ENCODE measurements at places on chromosomes 12 and 14.
A peak's percentile ranks its signal among the peaks of the same experiment; 100 is the strongest.

DNA sequence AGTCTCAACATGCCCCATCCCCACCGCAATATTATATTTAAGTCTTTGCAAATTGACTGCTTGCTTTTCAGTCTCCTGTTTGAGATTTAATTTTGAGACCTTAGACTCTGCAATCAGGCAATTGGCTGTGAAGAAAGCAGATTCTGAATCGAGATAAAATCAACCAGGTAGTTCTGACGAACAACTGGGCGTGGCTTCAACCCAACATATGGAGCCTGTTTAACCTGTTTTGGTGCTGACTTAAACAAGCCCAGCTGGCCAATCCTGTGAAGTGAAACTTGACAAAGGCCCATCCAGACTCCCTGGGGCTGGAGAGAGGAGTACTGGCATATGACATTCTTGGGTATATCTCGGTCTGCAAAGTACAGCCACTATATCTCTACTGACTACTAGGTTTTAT lies 9.8 kb upstream of the CIPC start:
- DNase-seq: peak; percentile 86
- H3K4me1 ChIP-seq: no peaks in the 10 kb centered on the region
- no peaks in the 10 kb centered on the region for H3K27me3 ChIP-seq
- peak overlapping the region; percentile 89 for H3K27ac ChIP-seq

- H3K27ac ChIP-seq: peak overlapping the region; percentile 72
- no peaks in the 10 kb centered on the region for H3K36me3 ChIP-seq
- no peaks in the 10 kb centered on the region for H3K4me1 ChIP-seq
- no peaks in the 10 kb centered on the region for H3K27me3 ChIP-seq
- no peak overlapping the region for H3K4me3 ChIP-seq
- DNase-seq: no peak
Measured at GRCh38 chr14:99809360-99809759, 16.1 kb downstream of the EML1 start.

DNA sequence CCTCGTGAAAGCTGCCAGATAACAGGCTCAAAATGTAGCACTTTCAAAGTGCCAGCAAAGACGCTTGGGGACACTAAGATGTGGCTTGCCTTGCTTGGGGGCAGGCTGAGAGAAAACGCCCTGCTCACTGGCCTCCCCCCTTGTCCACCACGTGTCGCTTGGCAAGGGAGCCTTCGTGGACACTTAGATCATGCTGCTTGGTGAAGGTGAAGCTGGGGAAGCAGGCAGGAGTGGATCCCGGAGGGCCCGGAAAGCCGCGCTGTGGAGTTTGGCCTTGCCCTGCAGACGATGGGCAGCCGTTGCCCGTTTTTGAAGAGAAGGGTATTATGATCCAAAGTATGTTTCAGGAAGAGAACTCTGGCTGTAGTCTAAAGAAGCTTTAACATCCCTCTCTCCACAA lies 53.4 kb upstream of the BDKRB2 start:
- no peak overlapping the region for H3K4me3 ChIP-seq
- DNase-seq: no peak
- H3K36me3 ChIP-seq: no peaks in the 10 kb centered on the region
- H3K4me1 ChIP-seq: no peaks in the 10 kb centered on the region
- no peak overlapping the region for H3K27ac ChIP-seq

GRCh38 chr12:67981287-67982162 lies 7.7 kb upstream of the IFNG-AS1 start:
- no peaks in the 10 kb centered on the region for H3K36me3 ChIP-seq
- H3K27ac ChIP-seq: no peak overlapping the region
- H3K27me3 ChIP-seq: no peaks in the 10 kb centered on the region
- no peak for DNase-seq
- no peaks in the 10 kb centered on the region for H3K4me1 ChIP-seq

GRCh38 chr12:10638728-10639127 lies 25.3 kb upstream of the MAGOHB start:
- H3K27ac ChIP-seq: no peak overlapping the region
- H3K4me3 ChIP-seq: no peak overlapping the region
- H3K36me3 ChIP-seq: no peaks in the 10 kb centered on the region
- no peaks in the 10 kb centered on the region for H3K4me1 ChIP-seq
- no peaks in the 10 kb centered on the region for H3K27me3 ChIP-seq

GRCh38 chr12:126772171-126772864 lies 1494.7 kb upstream of the TMEM132C start:
- DNase-seq: no peak
- H3K4me3 ChIP-seq: peak overlapping the region; percentile 46
- H3K36me3 ChIP-seq: no peaks in the 10 kb centered on the region
- H3K27me3 ChIP-seq: no peaks in the 10 kb centered on the region
- no peak overlapping the region for H3K27ac ChIP-seq

- H3K27me3 ChIP-seq: no peaks in the 10 kb centered on the region
- H3K27ac ChIP-seq: no peak overlapping the region
- no peak overlapping the region for H3K4me3 ChIP-seq
- DNase-seq: no peak
- no peaks in the 10 kb centered on the region for H3K36me3 ChIP-seq
Measured at GRCh38 chr14:24741871-24742270, 107.9 kb upstream of the GZMB start.

DNA sequence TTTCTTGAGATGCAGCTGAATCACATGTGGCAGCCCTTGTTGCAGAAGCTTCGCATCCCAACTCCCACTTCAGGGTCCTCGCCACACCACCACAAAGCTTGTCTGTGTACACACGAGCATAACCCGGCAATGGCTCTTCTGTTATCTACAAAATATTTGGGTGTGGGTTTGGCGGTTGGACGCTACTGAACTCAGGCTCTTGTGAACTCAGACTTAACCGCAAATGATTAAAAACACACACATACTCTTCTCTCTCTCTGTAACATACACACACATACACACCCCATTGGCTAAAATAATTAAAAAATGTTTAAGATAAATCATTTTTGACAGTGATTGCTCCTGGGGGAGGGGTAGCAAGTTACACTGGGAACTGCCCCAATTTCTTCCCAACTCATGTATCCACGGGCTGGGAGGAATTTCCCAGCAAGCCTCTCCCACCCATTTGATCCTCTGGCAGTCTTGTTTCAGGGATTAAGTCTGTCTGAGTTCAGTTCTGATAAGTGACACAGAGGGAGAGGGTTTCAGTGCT lies 63.7 kb upstream of the MANSC4 start:
- no peaks in the 10 kb centered on the region for H3K4me1 ChIP-seq
- no peaks in the 10 kb centered on the region for H3K36me3 ChIP-seq
- H3K4me3 ChIP-seq: no peak overlapping the region
- no peak for DNase-seq
- no peaks in the 10 kb centered on the region for H3K27me3 ChIP-seq

- H3K27me3 ChIP-seq: no peaks in the 10 kb centered on the region
- H3K36me3 ChIP-seq: no peaks in the 10 kb centered on the region
- no peak for DNase-seq
- no peaks in the 10 kb centered on the region for H3K4me1 ChIP-seq
- H3K27ac ChIP-seq: no peak overlapping the region
Measured at GRCh38 chr14:83053022-83053710, 1519.5 kb upstream of the SEL1L start.

DNA sequence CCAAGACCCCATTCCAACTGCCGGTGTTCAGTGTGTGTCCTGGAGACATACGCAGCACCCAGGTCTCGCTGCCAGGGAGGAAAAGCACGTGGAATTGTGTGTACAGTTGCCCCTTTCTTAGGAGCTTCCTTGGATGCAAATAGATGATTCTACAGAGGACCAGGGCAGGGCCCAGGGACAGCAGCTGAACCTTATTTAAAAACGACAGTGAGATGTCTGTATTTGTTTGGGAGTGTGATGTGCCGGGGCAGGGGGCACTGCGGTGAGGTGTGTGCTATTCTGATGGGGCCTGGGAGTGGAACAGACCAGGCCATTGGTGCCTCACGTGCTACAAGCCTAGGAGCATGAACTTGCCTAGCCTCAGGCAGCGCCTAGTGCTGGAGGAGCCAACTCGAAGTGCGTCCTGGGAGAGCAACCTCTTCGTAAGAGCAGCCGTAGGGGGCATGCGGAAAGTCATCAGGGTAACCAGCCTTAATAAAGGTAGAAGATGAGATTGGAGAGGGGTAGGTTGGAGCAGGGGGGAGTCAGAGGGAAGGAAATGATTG lies 98.3 kb upstream of the ESRRB start:
- no peaks in the 10 kb centered on the region for H3K36me3 ChIP-seq
- no peaks in the 10 kb centered on the region for H3K27me3 ChIP-seq
- H3K27ac ChIP-seq: no peak overlapping the region
- no peak for DNase-seq
- H3K4me1 ChIP-seq: no peaks in the 10 kb centered on the region

DNA sequence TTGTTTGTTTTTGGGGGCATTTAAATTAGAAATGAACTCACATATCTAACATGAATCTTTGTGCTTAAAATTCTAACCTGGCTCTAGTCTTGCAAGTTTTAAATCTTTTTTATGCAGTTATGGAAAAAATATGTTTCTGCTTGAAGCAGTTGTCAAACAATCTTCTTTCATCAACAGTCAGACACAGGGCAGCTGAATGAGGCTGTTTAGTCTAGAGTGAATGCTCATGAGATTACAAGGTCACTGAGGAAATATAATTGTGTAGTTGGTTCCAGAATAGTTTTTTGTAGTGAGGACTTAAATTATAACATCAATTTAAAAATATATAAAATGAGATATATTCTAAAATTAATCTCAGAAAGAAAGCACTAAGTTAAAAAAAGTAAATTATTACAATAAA lies 76.5 kb downstream of the TRMT5 start:
- H3K4me3 ChIP-seq: no peak overlapping the region
- H3K27ac ChIP-seq: no peak overlapping the region
- DNase-seq: no peak
- H3K4me1 ChIP-seq: no peaks in the 10 kb centered on the region
- H3K36me3 ChIP-seq: no peaks in the 10 kb centered on the region
